ENCODE measurements at places on chromosomes 7 and 10. TPM values are rescaled to one million over a fixed set of nuclear protein-coding genes. Genes with fewer than 3 reads are reported as not detected.

The HOXA9 gene
- polyA plus RNA-seq, result not detected

The RPEL1 gene
- polyA plus RNA-seq, result not detected

The OR13A1 gene
- 0.36 TPM for polyA plus RNA-seq

DNA sequence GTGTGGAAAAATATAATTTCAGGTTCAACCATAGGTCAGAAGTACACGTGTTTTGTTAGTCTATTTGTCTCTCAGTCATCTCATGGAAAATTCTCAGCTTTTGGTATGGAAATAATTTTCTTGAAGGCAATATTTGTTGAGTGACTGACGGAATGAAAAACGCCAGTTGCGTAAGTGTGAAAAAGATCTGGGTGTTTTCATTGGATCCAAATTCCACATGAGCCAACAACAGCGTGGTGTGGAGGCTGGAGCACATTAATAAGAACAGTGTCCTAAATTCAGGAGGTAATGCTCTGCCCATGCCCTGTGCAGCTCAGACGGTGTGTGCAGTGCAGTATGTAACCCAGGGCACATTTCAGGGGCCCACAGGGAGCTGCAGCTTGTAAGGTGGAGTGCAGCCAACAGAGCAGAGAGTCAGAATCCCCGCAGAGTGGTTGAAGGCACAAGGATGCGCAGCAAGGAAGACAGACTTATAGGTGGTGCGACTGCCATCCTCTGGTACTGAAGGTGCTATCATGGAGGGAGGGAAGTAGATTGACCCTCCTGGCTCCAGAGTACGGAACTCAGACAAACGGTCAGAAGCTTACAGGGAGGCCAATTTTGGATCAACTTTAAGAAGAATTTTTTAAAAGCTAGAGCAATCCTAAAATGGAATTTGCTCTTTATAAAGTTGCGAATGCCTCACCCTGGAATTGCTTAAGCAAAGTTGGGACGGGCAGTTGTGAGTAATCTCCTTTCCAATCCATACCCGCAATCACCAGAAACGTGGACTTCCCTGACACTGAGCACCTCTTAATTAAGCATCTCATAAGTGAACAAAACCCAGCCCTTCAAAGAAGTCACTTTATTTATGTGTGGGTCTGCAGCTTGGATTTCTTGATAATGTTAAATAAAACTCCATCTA, 38.0 kb downstream of the EGFR start:
- no peak for DNase-seq

DNA sequence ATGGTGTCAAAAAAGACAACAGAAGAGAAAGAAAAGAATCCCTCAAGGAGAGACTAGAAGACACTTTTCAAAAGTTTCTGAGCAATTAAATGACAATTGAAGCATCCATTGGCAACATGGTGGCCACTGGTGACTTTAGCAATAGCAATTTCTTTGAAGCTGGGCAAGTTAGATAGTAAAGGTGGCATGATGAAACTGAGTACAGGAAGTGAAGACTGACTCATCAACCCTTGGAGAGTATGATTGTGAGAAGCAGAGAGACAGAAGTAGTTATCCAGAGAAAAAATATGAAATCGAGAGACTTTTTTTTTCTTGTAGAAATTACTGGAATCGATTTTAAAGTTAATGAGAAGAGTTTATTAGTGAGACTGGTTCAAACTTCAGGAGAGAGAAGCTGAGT, 52.5 kb downstream of the DGKB start:
- no peak for DNase-seq

DNA sequence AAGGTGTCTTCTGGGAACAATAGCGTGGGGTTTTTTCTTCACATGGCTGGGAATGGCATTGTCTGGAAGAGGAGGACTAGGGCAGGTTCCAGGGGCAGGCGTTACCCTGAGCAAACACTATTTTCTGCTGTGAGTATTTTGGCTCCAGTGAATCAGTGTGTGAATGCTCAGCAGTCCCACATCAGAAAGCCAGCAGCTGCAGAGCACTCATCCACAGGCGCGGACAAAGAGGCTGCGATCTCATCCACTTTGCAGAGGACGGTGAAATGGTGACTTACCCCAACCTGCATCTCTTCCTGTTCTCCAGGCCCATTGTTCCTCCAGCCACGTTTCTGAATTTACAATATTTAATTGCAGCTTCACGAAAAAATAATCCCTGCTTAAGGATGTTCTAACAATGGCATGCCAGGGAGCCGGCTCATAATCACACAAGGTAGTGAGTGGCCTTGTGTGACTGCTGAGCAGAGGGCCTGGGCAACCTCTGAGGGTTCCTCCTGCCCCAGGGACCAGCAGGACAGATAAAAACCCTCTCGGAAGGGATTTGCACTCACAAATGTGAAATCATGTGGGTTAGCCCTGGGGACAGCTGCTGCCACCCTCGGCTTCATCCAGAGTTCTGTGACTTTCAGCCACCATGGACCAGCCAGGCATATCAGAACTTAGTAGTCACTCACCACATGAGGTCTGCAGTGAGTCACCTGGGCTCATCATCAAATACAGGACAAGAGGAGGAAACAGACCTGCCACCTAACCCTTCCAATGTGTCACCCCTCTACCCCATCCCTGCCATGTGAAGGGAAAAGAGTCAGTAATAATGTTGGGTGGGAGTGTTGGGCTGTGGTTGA, 65.0 kb upstream of the EN2 start:
- DNase-seq, result no peak

GRCh38 chr7:2707481-2707880, 19.5 kb downstream of the AMZ1 start:
- DNase-seq, result no peak

GRCh38 chr10:60817398-60817805, 39.1 kb downstream of the CDK1 start:
- DNase-seq, result no peak

GRCh38 chr7:91543646-91544045, 279.4 kb downstream of the FZD1 start:
- DNase-seq, result no peak

DNA sequence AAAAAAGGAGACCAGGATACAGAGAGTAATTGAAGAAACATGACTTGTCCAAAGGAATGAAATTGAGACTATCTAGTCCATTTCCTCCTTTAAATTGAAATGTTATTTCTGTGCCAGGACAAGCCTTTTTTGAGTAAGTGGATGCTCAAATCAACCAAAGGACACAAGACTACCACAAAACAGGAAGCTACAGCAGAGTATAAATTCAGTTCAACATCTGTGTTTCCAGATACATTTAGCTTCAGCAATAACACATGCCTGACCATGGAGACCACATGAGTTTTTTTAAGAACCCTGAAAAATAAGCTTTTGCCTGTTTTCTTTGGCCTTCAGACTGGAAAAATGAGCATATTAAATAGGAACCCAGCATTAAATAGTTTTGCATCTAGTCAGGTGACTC, 707.5 kb downstream of the ZWINT start:
- no peak for DNase-seq

Measured in naive B cell (primary cell).